ENCODE measurements at places on chromosomes 2 and 18. TPM values are rescaled to one million over a fixed set of nuclear protein-coding genes. Genes with fewer than 3 reads are reported as not detected.

Gene MC2R
- polyA plus RNA-seq, result 0.23 TPM

Gene C2orf66
- polyA plus RNA-seq, result 0.23 TPM

Gene SKOR2
- polyA plus RNA-seq, result not detected

Gene ALK
- polyA plus RNA-seq, result 0.18 TPM

Gene UXS1
- 30.0 TPM for polyA plus RNA-seq

Gene DRC1
- polyA plus RNA-seq, result not detected

Gene IL36G
- polyA plus RNA-seq, result not detected

Gene TMSB10
- 1,153 TPM for polyA plus RNA-seq

Gene GMPPA
- polyA plus RNA-seq, result 26.9 TPM

Gene MAPK4
- polyA plus RNA-seq, result 9.7 TPM

Gene FOXI3
- polyA plus RNA-seq, result 0.09 TPM

Gene SAG
- polyA plus RNA-seq, result 0.22 TPM

Gene DCDC2C
- polyA plus RNA-seq, result 0.46 TPM

Gene REEP1
- 88.7 TPM for polyA plus RNA-seq

Gene ALPP
- not detected for polyA plus RNA-seq

Gene RAB6C
- 0.48 TPM for polyA plus RNA-seq

Gene IL1B
- 0.76 TPM for polyA plus RNA-seq

Gene CFC1
- polyA plus RNA-seq, result not detected

Gene PARD3B
- polyA plus RNA-seq, result 10.3 TPM

Gene GPR35
- polyA plus RNA-seq, result 2.5 TPM

Gene SERPINB13
- polyA plus RNA-seq, result 0.43 TPM

Gene ACVR1
- polyA plus RNA-seq, result 19.3 TPM

Gene CHRNG
- 167 TPM for polyA plus RNA-seq

Gene SOX11
- polyA plus RNA-seq, result 39.0 TPM

Gene SPDYA
- polyA plus RNA-seq, result 1.5 TPM

Gene CNRIP1
- polyA plus RNA-seq, result 22.4 TPM

Gene POLR1B
- 12.8 TPM for polyA plus RNA-seq
